ENCODE measurements at places on chromosomes 4 and X. TPM values are rescaled to one million over a fixed set of nuclear protein-coding genes. Genes with fewer than 3 reads are reported as not detected.

GRCh38 chr4:25075129-25075528 is 44.4 kb upstream of the LGI2 start:
- no peak for DNase-seq

- DNase-seq: no peak
These were observed 272.8 kb upstream of the EPHA5 start for GRCh38 chr4:65943076-65943475.

DNA sequence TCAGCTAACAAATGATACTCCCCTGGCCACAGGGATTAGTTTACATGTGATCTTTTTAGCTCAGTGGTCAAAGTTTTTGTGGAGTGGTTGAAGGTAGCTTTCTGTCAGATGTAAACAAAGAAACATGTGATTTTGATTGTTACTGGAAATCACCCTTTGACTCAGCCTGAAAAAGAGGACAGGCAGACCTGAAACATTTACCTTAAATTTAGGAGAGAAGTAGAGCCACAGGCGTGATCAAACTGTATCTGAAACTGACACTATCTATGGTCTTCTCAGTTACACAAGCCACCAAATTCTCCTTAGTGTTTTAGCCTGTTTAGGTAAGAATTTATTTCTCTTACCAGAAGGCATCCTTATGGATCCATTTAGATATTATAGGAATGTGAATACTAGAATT is 136.7 kb downstream of the CBLL2 start:
- DNase-seq: no peak

DNA sequence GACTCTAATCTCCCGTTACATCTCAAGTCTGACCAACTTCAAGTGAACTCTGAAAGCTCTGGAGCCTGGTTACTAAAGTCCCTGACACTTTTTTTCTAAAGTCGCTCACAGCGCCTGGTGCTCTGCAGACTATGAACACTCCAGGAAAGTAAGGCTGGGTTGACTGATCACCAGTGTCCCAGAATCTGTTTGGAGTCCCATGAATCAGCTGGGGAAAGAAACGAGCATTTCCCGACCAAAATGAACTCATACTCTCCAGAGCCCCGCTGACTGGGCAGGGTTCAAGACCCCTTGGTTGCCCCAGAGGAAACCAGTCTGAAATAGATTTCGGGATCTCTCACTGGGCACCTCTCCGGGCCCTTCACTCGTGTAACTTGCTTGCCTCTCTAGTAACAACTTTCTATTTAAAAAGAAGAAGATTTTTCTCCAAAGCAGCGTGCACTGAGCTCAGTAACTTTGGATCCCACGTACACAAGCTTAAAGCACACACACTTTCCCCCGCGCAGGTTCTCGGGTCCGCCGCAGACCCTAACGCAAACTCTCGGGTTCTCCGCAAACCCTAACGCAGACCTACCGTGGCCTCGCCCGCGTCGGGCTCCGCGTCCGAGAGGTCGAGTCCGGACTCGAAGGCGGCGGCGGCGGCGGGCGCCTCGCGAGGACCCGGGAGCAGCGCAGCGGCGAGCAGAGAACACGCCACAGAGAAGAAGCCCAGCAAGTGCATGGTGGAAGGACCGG is 964 bp downstream of the VEGFC start:
- peak; percentile 54 for DNase-seq

DNA sequence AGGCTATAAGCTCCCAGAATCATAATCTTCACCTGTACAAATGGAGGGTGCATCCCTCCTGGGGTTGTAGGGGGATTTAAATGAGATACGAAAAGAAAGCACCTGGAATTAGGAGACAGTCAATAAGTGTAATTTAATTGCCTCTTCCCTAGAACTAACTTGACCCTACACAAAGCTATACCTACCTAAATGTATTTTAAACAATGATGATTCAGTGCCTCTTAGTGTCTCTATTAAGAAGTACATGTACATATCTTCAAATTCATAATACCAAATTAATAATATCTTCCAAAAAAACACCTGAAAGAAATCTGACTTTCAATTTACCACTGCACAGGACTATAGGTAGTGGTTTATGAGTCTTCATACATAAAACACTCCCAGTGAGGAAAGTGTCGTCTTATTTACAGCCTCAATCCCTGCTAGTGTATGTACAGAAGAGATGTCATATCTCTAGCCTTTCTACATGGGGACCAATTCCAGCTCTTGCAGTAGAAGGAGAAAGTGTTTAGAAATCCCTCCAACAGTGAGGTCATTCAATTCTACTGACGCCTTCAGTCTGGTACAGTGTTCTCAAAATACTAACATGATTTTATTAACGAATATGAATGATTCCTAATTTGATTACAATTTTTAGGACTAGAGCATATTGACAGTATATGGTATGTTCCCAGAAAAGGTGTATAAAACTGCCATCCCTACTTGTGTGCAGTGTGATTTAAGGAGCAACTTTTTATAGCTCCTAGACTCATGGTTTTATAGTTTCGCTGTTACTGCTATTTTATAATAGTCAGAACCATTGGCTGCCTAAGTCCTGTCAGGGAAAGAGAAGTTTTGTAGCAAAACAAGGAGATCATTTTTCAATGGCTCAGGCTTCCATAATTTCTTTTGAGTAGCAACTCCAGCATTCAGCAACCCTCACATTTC is 282.7 kb downstream of the UNC5C start:
- DNase-seq: no peak

- DNase-seq: no peak
These were observed 564.5 kb downstream of the TRAM1L1 start for GRCh38 chr4:116520886-116521285.

DNA sequence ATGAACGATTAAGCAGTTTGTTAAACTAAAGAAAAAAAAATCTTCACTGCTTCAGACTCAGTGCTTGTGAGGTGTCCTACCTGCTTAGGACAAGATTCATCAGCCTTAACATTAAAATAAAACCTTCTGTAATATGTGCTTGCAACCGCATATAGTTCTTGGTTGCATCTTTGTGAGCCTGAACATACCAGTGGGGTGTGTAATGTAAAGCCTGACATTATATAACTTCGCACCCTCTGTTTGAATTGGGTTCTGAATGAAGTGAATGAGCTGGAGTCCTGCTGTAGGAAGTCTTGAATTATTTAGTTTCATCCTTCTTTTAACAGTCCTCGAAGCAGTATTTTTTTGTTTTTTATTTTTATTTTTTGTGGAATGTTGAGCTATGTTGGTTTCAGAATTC is 3.1 kb downstream of the KDM6A start:
- DNase-seq: peak; percentile 37

GRCh38 chr4:25914670-25915352 is 791 bp downstream of the SMIM20 start:
- no peak for DNase-seq

DNA sequence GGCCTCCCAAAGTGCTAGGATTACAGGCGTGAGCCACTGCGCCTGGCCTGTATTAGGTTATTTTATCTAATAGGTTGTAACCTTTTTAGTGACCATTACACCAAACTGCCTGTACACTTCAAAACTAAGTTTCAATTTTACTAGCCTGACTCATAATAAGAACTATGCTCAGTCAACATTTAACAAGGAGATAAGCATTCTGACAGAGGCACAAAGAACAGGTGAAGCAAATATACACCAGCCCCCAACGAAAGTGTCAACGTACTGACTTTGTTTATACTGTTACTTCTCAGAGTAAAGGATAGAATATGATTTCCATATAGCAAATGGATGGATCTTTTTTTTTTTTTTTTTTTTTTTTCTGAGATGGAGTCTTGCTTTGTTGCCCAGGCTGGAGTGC is 62.8 kb downstream of the SHISA3 start:
- no peak for DNase-seq

GRCh38 chr4:4507923-4508322 is 33.9 kb downstream of the STX18 start:
- DNase-seq: no peak

DNA sequence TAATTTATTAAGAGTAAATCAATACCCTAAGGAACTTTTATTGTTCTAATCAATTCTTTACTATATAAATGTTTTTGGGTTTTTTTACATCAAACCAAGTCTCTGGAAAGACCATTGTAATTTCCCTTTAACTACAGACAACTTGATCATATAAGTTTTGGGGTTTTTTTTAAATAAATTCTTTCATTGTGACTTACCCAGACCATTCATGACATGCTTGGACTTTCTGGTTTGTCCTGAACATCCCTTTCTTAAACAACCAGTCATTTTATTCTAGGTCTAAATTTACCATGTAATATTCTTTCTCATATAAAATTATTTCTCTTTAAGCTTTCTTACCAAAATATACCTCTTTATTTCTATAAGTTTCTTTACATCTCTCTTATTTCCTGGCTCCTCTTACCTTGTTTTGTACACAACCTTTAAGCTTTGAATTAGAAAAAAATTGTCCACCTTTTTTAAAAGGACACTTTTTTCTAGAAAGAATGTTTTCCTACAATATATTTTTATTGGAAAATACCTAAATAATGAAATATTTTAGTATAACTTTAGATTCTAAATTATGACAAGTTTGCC is 8.4 kb downstream of the CNGA1 start:
- DNase-seq: no peak

- no peak for DNase-seq
These were observed 116.5 kb upstream of the IQCM start for GRCh38 chr4:149932188-149932587.

- peak; percentile 13 for DNase-seq
These were observed 114.3 kb downstream of the SH3BGRL start for GRCh38 chrX:81316163-81316562.

GRCh38 chr4:177441061-177441802 is 1.0 kb downstream of the AGA start:
- DNase-seq: peak; percentile 28

GRCh38 chrX:80022363-80023031 is 7.9 kb downstream of the TBX22 start:
- no peak for DNase-seq

- DNase-seq: no peak
These were observed 1.9 kb downstream of the EVC start for GRCh38 chr4:5712931-5713330.

DNA sequence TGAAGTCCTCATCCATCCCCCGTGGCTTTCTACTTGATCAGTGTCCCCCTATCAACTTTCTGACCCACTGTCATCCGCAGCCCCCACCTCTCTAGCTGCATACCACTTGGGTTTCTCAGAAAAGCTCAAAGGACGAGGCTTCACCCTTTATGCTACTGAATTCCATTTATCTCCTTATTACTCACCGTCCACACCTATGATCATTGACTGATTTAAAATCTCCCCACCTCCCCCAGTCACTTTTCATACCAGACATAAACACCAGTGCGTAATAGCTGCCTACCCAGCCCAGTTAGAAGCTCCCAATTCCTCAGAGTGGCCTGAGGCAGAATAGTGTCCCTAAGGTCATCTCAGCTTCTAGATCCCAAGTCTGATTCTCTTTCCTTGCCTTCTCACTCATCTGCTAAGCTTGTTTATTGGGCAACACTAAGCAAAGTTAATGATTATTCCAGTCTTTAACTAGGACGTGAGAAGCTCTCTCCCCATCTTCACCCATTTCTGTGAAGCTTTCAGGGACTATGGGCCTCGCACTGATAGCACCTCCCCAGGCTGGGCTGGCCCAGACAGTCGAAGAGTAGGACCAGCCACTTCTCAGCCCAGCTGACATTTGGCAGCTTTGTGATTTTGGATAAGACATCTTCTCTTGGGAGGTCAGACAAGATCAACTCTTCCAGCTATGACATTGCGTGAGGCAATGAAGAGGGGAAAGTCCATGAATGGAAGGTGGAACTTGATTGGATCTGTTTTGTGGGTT is 7.2 kb upstream of the DDX60L start:
- peak; percentile 12 for DNase-seq

GRCh38 chr4:151668689-151669402 is 92.0 kb downstream of the GATB start:
- peak; percentile 75 for DNase-seq

DNA sequence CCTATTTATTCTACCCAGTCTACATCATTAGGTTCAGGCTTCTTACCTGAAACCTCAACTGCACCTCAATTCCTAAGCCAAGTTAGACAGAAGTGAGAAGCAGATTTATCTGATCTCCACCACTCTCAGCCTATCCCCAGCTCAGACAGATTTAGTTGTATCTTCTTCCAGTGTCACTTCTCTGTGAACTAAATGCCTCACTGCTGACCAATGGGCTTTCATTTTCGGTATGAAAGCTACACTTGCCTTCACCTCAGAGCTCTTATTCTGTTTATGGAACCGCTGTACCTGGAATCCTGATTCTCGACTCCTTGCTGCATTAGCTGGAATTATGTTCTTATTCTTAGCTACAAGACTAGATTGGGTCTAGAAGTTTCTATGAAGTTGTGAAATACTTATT is 833.2 kb downstream of the CCSER1 start:
- no peak for DNase-seq

DNA sequence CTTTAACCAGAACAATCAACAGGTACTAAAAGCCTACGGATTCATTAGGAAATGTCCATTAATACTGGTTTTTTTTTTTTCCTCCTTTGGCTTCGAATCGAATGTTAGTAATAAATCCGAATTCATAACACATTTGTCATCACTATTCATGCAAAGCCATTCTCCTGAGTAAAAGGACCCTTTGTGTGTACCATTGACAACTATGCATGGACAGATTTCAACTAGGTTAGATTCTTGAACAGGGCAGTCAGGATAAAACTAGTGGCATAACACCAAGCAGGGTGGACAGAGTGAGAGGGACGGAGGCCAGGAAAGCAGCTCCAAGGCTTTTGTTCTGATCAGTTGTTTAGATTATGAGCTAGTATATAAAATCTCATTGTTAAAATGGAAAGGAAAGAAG is 1722.0 kb upstream of the TENM3 start:
- peak; percentile 33 for DNase-seq

DNA sequence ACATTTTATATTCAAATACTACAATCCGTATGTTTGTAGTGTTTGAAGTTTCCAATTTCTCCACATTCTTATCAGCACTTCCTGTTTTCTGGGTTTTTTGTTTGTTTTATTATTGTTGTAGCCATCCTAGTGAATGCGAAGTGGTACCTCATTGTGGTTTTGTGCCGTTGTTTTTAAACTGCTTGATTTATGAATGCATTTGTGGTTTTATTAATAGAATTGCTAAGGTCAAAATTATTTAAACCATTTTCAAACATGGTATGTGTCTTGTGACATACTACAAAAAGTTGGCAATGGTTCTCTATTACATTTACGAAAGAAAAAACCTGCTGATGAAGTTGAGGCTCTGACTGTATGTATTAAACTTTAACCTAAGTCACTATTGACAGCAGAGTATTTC is 780.0 kb upstream of the MAGEB2 start:
- DNase-seq: peak; percentile 37

The ERAS gene
- total RNA-seq: not detected

The SUPT20HL1 gene
- total RNA-seq: not detected

The NDP gene
- total RNA-seq: 0.28 TPM

The GAGE10 gene
- total RNA-seq: not detected

The NEIL3 gene
- total RNA-seq: 10.3 TPM

The NCBP2L gene
- total RNA-seq: not detected

The MTNR1A gene
- total RNA-seq: not detected

The RNF175 gene
- not detected for total RNA-seq

The GPR173 gene
- 1.1 TPM for total RNA-seq

The PIN4 gene
- total RNA-seq: 2.2 TPM

The AMTN gene
- total RNA-seq: not detected

The RASSF6 gene
- total RNA-seq: not detected

The DUSP9 gene
- total RNA-seq: under 0.01 TPM

All from IMR-90 (cell line).